ENCODE measurements at places on chromosomes 4 and X.

DNA sequence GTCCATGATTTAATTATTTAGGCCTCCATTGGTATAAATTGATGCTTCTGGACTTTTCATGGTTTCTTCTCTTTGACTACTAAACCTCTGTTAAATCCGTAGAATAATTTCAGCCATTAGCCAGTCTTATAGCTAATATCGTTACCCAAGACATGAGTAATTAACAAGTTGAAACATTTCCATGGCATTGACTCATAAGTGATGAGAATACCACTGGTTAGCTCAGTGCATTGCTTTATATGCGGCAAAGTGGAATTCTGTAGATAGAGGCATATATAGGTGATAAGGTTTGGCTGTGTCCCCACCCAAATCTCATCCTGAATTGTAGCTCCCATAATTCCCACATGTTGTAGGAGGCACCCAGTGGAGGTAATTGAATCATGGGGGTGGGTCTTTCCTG is 80.6 kb downstream of the VCX2 start:
- DNase-seq: no peak

- DNase-seq: no peak
These were observed 56.7 kb downstream of the JAKMIP1 start for GRCh38 chr4:6143603-6144181.

DNA sequence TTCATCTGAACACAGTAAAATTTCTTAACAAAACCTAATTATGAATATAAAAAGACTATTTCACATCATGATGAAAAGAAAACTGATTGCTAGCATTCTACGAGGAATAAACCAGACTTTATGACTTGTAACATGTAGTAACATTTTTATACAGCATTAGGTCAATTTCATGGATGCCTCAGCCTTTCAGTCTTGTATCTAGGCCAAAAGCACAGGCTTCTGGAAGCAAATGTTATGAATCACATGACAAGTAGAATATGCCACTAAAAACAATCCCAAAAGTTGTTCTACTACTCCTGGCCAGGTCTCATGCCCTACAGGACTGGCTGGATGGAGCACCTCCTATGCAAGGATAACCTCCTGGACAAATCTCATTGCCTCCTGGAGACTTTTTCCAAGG is 101.2 kb downstream of the ARHGAP6 start:
- no peak for DNase-seq

- no peak for DNase-seq
These were observed 1477.2 kb upstream of the TENM3 start for GRCh38 chr4:180766045-180766444.

GRCh38 chrX:100408713-100409609 is 1.1 kb downstream of the PCDH19 start:
- DNase-seq: no peak

- DNase-seq: no peak
These were observed 34.6 kb upstream of the WFS1 start for GRCh38 chr4:6235012-6235411.

DNA sequence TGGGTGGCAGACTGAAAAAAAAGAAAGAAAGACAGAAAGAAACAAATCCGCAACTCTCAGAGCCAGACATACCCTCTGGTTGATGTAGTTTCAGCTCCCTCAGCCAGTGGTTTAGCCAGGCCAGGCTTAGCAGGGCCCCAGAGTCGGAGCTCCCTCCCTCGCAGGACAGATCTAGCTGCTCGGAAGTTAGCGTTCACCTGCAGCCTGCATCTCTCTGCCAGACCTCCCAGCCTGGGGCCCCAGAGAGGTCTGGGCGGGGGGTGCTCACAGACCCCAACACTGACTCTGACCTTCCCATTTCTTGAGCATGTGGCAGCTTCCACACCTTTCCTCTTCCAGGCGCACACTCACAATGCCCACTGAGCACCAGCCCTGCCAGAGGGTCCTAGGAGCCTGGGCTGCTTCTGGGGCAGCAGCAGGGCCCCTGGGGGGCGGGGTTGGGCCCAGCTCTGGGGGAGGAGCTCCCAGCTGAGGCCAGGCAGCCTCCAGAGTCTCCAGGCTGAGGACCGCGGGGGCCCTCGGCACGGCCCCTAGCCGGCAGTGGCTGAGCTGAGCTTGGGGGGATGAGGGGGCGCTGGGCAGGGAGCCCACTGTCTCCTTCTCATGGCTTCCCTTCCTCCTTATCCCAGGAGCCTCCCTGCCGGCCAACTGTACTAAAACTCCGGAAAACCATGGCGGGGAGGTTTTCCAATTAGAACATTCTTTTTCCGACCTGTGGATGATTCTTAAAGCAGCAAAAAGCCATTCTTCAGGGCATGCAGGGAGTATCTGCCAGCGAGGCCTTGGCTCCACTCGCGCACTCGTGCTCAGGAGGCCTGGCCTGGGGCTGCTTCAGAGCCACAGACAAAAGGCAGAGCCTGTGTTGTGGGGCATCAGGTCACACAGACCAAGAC is 4.6 kb upstream of the ZNF185 start:
- no peak for DNase-seq

DNA sequence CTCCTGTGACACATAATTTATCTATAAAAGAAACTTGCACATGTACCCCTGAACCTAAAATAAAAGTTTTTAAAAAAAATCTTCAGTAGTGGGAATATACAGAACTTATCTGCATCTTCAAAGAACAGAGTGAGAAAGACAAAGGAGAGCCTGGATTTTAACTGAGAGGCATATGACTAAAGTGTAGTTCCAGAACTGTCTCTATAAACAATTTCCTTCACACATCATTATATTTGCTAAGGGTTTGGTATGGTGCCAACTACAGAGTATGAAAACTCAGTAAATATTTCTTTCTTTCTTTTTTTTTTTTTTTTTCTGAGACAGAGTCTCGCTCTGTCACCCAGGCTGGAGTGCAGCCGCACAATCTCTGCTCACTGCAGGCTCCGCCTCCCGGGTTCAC is 49.9 kb upstream of the NFKB1 start:
- DNase-seq: no peak

DNA sequence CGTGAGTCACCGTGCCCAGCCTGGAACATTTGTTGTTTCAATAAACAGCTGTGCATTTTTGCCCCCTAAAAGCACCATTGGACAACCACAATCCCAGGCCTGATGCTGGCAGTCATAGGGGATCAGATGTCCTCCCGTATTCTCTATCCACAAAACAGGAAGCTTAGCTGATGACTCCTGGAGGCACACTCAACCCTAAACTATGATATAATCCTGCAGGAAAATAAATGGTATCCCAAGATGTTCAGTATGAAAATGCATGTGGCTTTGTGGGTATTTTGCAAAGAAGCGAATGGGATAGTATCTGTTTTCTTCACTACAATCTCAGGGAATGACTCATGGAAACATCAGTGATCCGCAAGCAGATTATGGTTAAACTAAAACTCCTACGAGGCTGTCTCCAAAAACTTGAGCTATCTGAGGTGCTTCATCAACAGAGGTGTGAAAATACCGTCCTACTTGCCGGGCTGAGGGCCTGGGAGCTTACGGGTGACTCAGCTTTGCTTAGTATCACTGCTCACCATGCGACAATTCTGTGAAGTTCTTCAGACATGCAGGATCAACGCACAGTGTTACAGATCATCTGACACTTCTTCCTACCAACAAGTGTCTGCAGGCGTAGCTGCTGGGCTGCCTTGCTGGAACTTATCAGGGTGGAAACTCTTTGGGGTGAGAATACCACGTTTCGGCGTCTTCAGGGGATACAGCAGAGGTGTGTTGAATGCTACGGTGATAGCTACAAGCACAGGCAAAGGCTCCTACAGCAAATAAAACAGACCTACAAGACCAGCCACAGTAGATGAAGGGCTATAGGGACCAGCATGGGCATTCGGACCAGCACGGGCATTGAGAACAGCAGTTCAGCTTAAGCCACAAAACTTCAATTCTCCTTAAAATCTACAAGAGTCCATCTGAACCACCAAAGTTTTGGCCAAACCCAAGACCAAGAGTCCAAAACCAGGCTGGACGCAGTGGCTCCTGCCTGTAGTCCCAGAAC is 148.5 kb downstream of the DHRSX start:
- DNase-seq: peak; percentile 97

DNA sequence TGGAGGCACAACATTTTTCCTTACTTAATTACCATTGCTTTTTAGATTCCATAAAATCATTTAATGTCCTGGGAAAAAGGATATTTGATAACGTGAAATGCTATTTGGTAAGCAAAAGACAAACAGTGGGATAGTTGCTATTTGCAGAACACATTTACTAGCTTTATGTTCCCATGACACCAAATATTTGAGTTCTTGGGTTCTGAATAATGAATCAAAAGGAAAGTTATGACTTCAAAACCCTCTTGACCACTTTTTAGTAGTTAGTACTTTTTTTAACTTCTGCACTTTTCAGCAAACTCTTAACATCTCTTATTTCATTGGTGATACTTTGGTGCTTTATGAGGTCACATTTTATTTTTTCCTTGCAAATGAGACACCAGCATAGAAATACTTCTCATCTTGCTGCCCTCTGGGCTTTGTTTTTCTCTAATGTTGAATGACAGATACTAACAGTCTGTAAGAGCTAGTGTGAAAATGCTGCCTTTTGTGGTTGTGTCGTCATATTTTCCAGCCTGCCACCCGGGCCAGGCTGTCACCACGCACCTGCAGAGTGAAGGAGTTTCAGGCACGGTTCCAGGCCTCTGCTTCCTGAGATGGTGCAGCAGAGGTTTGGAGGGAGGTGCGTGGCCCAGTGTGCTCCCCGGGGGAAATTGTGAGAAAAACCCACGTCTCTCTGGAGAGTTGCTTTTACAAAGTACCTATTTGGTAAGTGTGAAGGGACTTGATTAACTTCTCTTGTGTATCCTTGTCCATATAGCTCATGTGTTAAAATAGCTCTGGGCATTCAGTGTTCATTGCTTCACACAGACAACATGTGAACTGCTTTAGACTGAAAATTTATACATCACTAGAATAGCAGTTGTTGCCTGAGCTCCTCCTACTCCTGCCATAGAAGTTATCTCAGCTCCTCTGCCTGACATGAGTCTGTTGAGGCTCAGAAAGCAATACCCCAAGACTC is 34.7 kb downstream of the MSL3 start:
- DNase-seq: no peak

- DNase-seq: no peak
These were observed 231.0 kb downstream of the ADAMTS3 start for GRCh38 chr4:72338060-72338459.

- peak; percentile 61 for DNase-seq
These were observed 482 bp downstream of the RNF4 start for GRCh38 chr4:2469192-2469984.

DNA sequence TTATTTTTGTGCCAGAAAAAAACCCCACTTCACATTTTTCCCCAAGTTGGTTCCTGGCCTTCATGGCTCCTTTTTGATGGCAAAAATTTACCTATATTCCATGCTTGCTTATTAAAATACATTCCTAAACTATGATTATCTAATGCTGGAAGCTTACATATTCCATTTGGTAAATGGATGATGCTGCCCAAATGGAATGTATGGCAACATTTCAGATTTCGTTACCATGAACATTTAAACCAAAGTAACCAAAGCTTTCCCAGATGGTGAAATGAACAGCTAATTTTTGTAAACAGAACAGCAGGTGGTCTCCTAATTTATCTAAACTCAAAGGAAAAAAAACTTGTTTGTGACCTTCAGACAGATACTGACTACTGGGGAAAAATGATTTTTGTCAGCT is 110.8 kb upstream of the TEX13A start:
- peak; percentile 10 for DNase-seq

- DNase-seq: no peak
These were observed 54.7 kb downstream of the GLUD2 start for GRCh38 chrX:121102101-121102500.

- no peak for DNase-seq
These were observed 105.8 kb downstream of the KCTD8 start for GRCh38 chr4:44342800-44343199.

- no peak for DNase-seq
These were observed 152.7 kb downstream of the POU4F2 start for GRCh38 chr4:146791439-146791838.

DNA sequence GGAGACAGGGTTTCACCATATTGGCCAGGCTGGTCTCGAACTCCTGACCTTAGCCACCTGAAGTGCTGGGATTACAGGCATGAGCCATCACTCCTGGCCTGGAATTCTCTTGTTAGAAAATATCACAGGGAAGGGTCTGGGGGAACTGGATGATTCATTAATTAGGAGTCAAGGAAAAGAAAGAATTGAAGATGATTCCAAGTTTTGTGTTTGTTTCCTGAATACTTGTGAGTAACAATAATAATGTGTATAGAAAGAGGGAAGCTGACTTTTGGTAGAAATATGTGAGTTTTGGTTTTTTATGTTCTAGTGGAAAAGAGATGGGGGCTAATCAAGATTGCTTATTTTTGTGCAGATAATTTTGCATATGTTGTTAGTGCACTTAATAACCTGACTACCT is 77.3 kb upstream of the CLNK start:
- DNase-seq: peak; percentile 50

- no peak for DNase-seq
These were observed 138.9 kb upstream of the PTCHD1 start for GRCh38 chrX:23195761-23196160.

GRCh38 chrX:22206781-22207180 is 65.9 kb upstream of the CBLL2 start:
- no peak for DNase-seq

GRCh38 chr4:144647095-144647561 is 1.2 kb downstream of the HHIP start:
- DNase-seq: peak; percentile 45

DNA sequence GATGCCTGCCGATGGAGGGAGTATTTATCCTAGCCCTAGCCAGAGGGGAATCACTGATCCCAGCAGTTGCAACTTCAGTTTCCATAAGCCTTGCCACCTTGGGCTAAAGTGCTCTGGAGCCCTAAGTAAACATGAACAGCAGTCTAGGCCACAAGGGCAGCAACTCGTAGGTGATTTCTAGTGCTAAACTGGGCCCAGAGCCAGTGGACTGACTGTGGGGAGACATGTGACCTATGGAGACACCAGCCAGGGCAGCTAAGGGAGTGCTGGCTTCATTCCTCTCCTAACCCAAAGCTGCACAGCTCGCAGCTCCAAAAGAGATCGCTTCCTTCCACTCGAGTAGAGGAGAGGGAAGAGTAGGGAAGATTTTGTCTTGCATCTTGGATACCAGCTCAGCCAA is 120.8 kb upstream of the MAGEA10 start:
- DNase-seq: no peak

- peak; percentile 29 for DNase-seq
These were observed 50.8 kb upstream of the ADGRL3 start for GRCh38 chr4:61149278-61149677.

DNA sequence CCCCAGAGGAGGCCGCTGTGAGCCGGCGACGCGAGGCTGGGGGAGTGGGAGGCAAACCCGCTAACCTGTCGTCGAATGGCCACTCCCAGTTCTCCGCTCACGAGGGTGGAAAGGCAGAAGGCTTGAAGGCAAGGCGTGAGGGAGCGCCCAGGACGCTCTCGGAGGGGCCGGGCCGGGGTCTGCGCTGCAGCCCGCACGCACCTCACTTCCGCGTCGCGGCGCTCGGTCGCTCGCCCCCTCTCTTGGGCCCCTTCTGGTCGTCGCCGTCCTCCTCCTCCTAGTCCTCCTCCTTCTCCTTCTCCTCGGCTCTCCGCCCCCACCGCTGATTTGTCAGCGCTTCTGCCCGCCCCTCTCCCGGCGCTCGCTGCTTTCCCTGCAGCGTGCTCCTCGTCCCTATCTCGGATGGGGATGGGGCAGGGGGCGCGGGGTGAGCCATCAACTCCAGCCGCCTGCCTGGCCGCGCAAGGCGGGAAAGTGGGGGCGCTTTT is at the start of gene SNCA:
Gene SNCA, minus strand, starts transcription at position 265 of the 488 bp plus-strand sequence. CDS start 1,494 bp downstream, outside the sequence.
- peak; percentile 53 for DNase-seq

GRCh38 chr4:97923096-97923495 is 220.2 kb downstream of the STPG2 start:
- DNase-seq: no peak

Data from ELR (cell line).